Colonic mucosa (tissue), 4 donors: ENCODE measurements at places on chromosomes 13 and 19. TPM values are rescaled to one million over a fixed set of nuclear protein-coding genes. Genes with fewer than 3 reads are reported as not detected.

- no peaks in the 10 kb centered on the region for H3K4me1 ChIP-seq
- H3K27ac ChIP-seq = no peak overlapping the region
- no peak overlapping the region for H3K4me3 ChIP-seq
- H3K27me3 ChIP-seq = no peaks in the 10 kb centered on the region
- H3K36me3 ChIP-seq = no peaks in the 10 kb centered on the region
These were observed 61.2 kb downstream of the RFC3 start for GRCh38 chr13:33879118-33879517.

VSTM2B gene
- not detected for total RNA-seq

GRCh38 chr13:111397202-111397880 is 76.9 kb downstream of the TEX29 start:
- H3K27me3 ChIP-seq = no peaks in the 10 kb centered on the region
- H3K27ac ChIP-seq = no peak overlapping the region
- no peak for DNase-seq
- no peaks in the 10 kb centered on the region for H3K36me3 ChIP-seq
- no peak overlapping the region for H3K4me3 ChIP-seq

- H3K4me1 ChIP-seq = no peaks in the 10 kb centered on the region
- H3K27ac ChIP-seq = no peak overlapping the region
- no peaks in the 10 kb centered on the region for H3K27me3 ChIP-seq
- no peak overlapping the region for H3K4me3 ChIP-seq
- no peaks in the 10 kb centered on the region for H3K36me3 ChIP-seq
These were observed 609.7 kb upstream of the SLITRK1 start for GRCh38 chr13:84491952-84492351.

GRCh38 chr19:6772028-6772865 is at the start of gene VAV1:
Gene VAV1, plus strand, starts transcription at chr19:6772708. Its CDS starts 100 bp downstream, at chr19:6772808.
- DNase-seq = peak; percentile 74
- no peaks in the 10 kb centered on the region for H3K27me3 ChIP-seq
- H3K4me3 ChIP-seq = peak within 1 kb of the TSS; percentile 47
- no peaks in the 10 kb centered on the region for H3K36me3 ChIP-seq
- peak within 1 kb of the TSS; percentile 40 for H3K27ac ChIP-seq

GRCh38 chr13:21453387-21454081 is 5.6 kb downstream of the ZDHHC20 start:
- no peak overlapping the region for H3K4me3 ChIP-seq
- no peaks in the 10 kb centered on the region for H3K36me3 ChIP-seq
- H3K27ac ChIP-seq = no peak overlapping the region
- no peak for DNase-seq
- H3K27me3 ChIP-seq = no peaks in the 10 kb centered on the region

ZBTB32 gene
- total RNA-seq = not detected

- DNase-seq = no peak
- no peaks in the 10 kb centered on the region for H3K36me3 ChIP-seq
- H3K4me1 ChIP-seq = no peaks in the 10 kb centered on the region
These were observed 76.5 kb downstream of the ZNF726 start for GRCh38 chr19:23991170-23991569.

VN1R2 gene
- total RNA-seq = not detected

- H3K27me3 ChIP-seq = no peaks in the 10 kb centered on the region
- H3K36me3 ChIP-seq = no peaks in the 10 kb centered on the region
- H3K27ac ChIP-seq = no peak overlapping the region
- no peaks in the 10 kb centered on the region for H3K4me1 ChIP-seq
These were observed 253.6 kb upstream of the MAB21L1 start for GRCh38 chr13:35729926-35730627.

- no peaks in the 10 kb centered on the region for H3K27me3 ChIP-seq
- H3K27ac ChIP-seq = no peak overlapping the region
- no peaks in the 10 kb centered on the region for H3K4me1 ChIP-seq
These were observed 117.8 kb downstream of the NALCN start for GRCh38 chr13:101298517-101298916.

TEKTIP1 gene
- 4.7 TPM for total RNA-seq

DNA sequence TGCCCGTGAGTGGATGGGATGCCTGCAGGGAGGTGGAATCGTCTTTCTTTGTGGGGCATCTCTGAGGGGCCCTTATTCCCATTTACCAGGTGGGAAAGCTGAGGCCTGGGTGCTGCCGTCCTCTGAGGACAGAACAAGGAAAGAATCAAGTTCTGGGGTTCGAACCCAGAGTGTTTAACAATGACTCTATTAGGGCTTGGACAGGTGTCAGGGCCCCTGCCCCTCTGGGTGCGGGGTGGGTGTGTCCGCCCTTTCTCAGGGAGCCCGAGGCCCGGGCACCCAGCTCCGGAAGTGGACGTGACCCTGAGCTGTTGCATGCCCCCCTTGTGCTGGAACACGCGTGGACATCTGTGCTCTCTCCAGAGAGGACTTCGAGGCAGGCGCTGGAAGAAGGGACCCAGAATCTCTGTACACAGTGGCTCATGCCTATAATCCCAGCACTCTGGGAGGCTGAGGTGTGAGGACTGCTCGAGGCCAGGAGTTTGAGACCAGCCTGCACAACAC is 10.8 kb downstream of the NDUFA11 start:
- H3K4me1 ChIP-seq = no peaks in the 10 kb centered on the region
- DNase-seq = no peak
- no peak overlapping the region for H3K27ac ChIP-seq
- no peaks in the 10 kb centered on the region for H3K36me3 ChIP-seq
- H3K4me3 ChIP-seq = no peak overlapping the region

SRRM5 gene
- 0.57 TPM for total RNA-seq

GRCh38 chr19:49058562-49058961 is 1.0 kb upstream of the CGB7 start:
- H3K36me3 ChIP-seq = no peaks in the 10 kb centered on the region
- H3K27ac ChIP-seq = no peak overlapping the region
- H3K27me3 ChIP-seq = peaks cover 13% of the 10 kb centered on the region
- no peak overlapping the region for H3K4me3 ChIP-seq

- H3K27ac ChIP-seq = no peak overlapping the region
- no peak for DNase-seq
- H3K36me3 ChIP-seq = no peaks in the 10 kb centered on the region
- H3K27me3 ChIP-seq = no peaks in the 10 kb centered on the region
- H3K4me1 ChIP-seq = no peaks in the 10 kb centered on the region
These were observed 93.0 kb upstream of the TEX29 start for GRCh38 chr13:111227405-111227804.

DNA sequence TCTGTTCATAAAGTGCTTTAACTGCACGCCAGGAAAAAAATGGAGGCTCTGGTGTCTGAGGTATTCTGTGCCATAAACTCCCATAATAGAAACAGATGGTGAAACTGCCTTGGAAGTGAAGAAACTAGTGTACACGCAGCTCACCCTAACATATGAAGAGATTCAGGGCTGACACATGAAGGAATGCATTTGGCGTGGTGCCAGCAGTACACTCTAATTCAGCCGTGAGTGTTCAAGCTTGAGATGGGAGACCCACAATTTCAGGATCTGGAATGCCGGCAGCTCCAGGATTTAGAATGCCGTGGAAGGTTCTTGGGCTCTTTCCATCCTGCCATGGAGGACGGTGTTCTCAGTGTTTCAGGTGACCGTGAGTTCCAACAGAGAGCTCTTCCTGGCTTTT is 478.4 kb downstream of the TSHZ3 start:
- no peaks in the 10 kb centered on the region for H3K4me1 ChIP-seq
- H3K4me3 ChIP-seq = no peak overlapping the region
- no peak for DNase-seq
- no peaks in the 10 kb centered on the region for H3K36me3 ChIP-seq
- H3K27ac ChIP-seq = no peak overlapping the region

DNA sequence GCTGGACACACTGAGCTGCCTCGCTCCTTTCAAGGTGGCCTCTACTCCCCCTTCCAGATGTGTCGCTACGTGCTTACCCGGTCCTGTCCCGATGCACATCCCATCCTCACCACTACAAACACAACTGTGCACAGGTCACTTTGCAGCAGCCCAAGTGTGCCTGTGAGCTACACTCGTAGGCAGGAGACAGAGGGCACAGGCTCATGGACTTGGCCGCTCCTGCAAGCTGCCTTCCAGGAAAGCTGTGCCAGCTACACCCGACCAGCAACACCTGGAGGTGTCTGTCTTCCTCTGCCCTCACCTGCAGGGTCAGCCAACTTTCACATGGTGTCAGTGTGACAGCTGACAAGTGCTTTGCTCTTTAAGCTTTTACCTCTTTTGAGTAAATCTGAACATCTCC is 15.4 kb downstream of the CARS2 start:
- H3K27me3 ChIP-seq = no peaks in the 10 kb centered on the region
- peaks cover 5% of the 10 kb centered on the region for H3K36me3 ChIP-seq
- no peaks in the 10 kb centered on the region for H3K4me1 ChIP-seq
- no peak overlapping the region for H3K27ac ChIP-seq

DNA sequence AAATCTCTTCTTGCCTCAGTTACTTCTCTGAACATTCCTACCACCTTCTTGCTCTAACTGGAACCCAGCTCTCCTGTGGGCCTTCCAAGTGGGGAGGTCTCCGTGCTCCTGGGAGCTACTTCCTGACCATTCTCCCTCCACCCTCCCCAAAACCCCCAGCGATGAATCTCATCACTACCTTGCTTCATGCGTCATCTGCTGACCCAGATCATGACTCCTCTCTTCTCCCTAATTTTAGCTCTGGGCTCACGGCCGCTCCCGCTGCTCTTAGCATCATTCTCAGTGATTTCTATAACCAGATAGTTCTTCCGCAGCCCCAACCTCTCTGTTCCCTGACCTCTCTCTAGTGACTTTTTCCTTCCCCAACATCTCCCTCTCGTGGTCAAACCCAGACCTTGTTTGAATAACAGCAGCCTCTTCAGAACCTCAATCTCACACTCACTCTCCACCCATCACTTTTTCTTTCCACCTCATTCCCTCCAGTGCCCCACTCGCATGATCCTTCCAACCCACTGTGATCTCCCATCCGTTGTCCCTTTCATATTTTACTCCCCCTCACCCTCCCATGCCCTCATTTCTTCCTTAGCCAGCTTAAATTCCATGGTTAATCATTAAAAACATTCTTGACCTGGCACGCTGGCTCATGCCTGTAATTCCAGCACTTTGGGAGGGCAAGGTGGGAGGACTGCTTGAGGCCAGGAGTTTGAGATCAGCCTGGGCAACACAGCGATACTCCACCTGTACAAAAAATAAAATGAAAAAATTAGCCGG is 21.8 kb downstream of the MRPS12 start:
- H3K4me3 ChIP-seq = no peak overlapping the region
- H3K27me3 ChIP-seq = no peaks in the 10 kb centered on the region
- H3K4me1 ChIP-seq = peaks cover 6% of the 10 kb centered on the region
- no peaks in the 10 kb centered on the region for H3K36me3 ChIP-seq
- no peak overlapping the region for H3K27ac ChIP-seq

PLEKHG2 gene
- 8.0 TPM for total RNA-seq

DNA sequence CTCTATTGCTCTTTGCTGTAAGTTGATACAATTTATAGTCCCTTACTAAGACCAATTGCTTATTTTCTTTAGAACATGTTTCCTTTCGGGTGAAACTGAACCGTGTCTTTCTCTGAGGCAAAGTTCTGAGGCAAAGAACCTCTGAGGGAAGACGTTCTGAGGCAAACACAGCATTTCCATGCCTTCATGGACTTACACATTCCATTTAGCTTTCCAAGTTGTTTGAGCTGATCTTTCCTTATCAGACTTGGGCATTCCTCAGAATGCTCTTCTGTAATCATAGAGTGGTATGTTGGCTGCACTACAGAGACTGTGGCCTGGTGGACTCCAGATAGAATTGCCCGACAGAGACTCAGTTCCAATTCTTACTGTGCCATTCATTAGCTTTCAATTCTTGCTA is 579.1 kb downstream of the KCTD12 start:
- DNase-seq = no peak
- no peaks in the 10 kb centered on the region for H3K4me1 ChIP-seq
- H3K27me3 ChIP-seq = no peaks in the 10 kb centered on the region
- no peak overlapping the region for H3K27ac ChIP-seq

DNA sequence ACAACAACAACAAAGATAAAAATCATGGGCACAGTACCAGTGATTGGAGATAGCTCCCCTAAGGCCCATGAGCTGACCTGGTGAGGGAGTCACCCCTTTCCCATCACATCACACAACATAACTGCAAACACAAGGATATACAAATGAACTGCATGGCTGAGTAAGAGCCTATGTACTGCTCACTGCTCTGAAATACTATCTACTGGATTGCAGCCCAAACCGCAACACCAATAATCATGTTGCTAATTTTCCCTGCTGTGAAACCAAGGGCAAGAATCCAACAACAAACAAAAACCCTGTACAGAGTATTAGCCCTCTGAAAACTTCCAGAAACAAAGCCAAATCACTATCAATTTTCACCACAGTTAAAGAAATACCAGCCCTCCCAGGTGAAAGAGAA is 1893.2 kb downstream of the PCDH9 start:
- H3K36me3 ChIP-seq = no peaks in the 10 kb centered on the region
- no peak overlapping the region for H3K27ac ChIP-seq
- H3K4me3 ChIP-seq = no peak overlapping the region

DNA sequence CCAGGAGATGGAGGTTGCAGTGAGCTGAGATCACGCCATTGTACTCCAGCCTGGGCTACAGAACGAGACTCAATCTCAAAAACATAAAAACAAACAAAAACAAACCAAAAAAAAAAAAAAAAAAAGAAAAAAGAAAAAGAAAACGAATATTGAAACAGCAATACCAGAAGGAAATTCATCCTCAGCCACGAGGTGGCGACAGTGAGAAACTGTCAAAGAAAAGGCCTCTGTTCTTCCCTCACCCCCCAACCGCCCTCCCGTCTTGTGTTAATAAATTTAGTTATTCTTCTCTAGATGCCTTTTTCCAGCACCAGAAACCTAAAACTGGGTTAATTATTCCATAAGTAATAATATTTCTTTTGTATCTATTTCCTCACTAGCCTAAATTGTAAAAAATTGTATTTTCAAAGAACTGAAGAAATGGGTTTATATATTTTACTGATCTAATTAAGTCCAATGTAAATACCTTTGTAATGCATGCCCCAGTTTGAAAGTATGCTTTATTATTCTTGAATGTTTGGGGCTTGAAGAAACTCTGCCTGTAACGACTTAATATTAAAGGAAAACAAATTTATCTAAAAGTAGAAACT is 38.6 kb downstream of the LIG4 start:
- no peaks in the 10 kb centered on the region for H3K4me1 ChIP-seq
- no peaks in the 10 kb centered on the region for H3K36me3 ChIP-seq
- DNase-seq = peak; percentile 37
- no peak overlapping the region for H3K27ac ChIP-seq
- H3K27me3 ChIP-seq = no peaks in the 10 kb centered on the region

GRCh38 chr19:28422791-28423650 is 789.9 kb downstream of the UQCRFS1 start:
- H3K4me1 ChIP-seq = peaks cover 4% of the 10 kb centered on the region
- DNase-seq = no peak
- no peaks in the 10 kb centered on the region for H3K27me3 ChIP-seq
- H3K27ac ChIP-seq = no peak overlapping the region

DNA sequence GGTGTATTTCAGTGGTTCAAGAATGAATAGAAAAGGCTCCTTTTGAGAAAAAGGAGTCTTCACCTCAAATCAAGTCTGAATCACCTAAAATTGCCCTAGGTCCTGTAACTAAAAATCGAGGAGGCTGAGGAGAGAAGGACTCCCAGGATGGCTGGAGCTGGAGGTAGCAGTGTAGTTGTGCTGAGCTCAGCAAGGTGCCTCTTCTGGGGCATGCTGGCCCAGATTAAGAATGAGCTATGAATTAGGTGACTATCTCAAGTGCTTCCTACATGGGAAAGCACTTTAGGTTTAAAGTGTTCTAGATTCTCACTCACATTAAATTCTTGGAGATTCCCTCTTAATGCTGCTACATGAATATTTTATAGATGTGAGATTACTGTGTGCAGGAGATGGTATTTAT is 28.8 kb upstream of the KL start:
- DNase-seq = no peak
- no peak overlapping the region for H3K27ac ChIP-seq
- H3K4me3 ChIP-seq = no peak overlapping the region
- H3K27me3 ChIP-seq = no peaks in the 10 kb centered on the region
- H3K4me1 ChIP-seq = no peaks in the 10 kb centered on the region
- H3K36me3 ChIP-seq = no peaks in the 10 kb centered on the region

- peaks cover 27% of the 10 kb centered on the region for H3K4me1 ChIP-seq
- H3K4me3 ChIP-seq = peak overlapping the region; percentile 45
- no peaks in the 10 kb centered on the region for H3K36me3 ChIP-seq
- H3K27me3 ChIP-seq = no peaks in the 10 kb centered on the region
- DNase-seq = peak; percentile 91
These were observed 29.3 kb upstream of the NANOS3 start for GRCh38 chr19:13847407-13848339.
